T-helper 22 cell (primary cell): ENCODE measurements at places on chromosomes 4 and X.

DNA sequence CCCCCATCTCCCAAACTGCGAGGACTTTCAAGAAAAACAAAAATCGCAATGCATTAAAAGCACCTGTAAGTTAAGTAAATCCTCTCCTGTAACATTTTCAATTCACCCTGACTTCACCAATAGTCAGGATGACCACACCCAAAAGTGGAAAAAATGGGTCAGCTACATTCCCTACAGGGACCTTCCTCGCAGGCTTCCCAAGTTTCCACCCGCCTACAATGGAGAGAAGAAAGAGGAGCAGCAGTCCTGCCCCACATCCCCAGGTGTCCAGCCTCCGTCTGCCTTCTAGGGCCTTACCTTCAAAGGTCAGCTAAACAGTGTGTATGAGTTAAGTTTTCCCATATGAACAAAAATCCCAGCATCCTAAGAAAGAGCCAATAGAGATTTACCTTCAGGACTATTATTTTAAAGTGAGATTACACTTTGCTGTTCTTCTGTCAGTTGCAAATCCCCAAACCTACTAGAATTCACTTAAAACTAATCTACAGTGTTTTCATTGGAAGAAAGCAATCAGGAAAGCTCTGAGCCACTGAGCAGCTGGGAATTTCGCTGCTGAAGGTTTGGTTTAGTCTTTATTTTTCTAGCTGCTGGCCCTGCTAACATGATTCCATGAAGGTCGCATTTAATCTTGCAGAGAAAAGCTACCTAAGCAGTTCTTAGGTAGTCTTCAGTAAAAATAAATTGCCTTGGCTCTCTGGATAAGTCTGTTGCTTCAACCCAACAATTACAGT, 12.5 kb downstream of the IRF2 start:
- DNase-seq, result no peak

- no peak for DNase-seq
Observed at GRCh38 chr4:159445692-159446091, 342.8 kb downstream of the RAPGEF2 start.

DNA sequence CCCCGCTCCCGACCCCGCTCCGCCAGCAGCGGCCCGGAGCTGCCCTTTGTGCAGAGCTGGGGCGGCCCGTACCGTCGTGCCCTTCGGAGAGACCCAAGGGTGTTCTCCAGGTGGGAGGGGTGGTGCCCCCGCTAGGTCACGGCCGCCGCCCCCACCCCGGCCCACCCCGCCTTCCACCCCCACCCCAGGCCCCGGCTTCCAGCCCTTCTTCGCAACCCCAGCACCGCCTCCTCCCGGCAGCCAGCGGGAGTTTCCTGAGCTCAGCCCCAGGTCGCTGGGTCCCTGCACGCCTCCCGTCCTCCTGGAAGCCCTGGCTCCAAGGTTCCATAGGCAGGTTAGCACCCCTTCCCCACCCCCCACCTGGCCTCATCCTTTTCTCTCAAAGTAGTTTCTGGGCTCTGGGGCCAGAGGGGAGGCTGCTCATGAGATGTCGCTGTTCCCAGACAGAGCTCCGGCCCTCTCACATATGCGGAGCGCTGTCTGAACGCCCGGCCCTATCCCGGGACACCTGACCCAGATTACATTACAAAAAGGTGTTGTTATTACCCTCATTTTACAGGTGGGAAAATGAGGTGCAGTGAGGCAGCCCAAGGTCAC, 25.2 kb upstream of the FGFR3 start:
- DNase-seq, result no peak

- no peak for DNase-seq
Observed at GRCh38 chr4:56692576-56692975, 11.5 kb upstream of the HOPX start.

GRCh38 chr4:184537269-184538022, 63.1 kb upstream of the IRF2 start:
- DNase-seq, result peak; percentile 86

GRCh38 chrX:149453030-149453429, 52.1 kb downstream of the IDS start:
- no peak for DNase-seq

DNA sequence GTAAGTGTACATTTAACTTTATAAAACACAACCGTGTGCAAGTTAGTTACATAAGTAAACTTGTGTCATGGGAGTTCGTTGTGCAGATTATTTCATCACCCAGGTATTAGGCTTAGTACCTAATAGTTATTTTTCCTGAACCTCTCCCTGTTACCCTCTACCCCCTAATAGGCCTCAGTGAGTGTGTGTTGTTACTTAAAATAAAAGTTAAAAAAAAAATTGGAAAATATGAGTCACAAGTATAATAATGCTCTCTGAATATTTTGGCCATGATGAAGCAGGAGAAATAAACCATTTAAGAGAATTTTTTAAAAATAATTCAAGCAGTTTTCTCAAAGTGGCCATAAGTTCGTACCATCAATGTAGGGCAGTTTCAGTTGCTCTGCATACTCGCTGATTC, 105.1 kb upstream of the GRID2 start:
- DNase-seq, result no peak

- no peak for DNase-seq
Observed at GRCh38 chr4:87014284-87014782, 79.5 kb downstream of the AFF1 start.

DNA sequence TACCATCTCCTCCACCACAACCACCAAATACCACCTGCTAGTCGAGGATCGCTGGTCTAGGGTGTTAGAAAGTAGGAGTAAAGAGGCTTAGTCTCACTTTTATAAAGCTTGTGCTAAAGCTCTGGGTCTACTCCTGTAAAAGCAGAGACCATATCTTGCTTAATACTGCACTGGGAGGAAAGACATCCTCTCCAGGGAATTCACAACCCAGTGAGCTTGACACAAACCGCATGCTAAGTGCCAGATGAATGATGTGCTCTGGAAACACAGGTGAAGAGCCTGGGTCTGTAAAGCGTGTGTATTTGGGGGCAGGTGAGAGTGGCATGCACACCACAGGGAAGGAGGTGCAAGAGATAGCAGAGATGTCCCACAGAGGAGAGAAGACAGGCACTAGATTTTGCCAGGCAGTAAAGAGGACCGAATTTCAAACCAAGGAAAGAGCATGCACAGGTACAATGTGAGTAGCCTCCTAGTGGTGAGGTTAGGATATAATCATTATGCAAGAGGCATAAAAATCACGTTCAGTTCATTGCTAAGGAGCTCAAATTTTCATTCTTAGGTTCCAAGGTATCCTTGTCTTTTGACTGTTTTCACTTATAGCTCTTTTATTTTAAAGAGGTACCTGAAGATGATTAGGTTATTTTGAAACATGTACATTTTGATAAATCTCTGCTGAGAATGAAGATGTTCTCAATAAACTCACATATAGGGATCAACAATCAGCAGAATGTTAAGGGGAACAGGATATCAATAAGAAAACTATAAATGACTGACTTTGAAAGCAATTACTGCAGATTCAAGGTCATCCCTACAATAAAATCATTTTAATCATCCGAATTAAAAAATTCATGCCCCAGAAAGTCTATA, 20.7 kb downstream of the TAPT1 start:
- DNase-seq, result no peak
